ENCODE measurements at places on chromosomes 3 and 15.

DNA sequence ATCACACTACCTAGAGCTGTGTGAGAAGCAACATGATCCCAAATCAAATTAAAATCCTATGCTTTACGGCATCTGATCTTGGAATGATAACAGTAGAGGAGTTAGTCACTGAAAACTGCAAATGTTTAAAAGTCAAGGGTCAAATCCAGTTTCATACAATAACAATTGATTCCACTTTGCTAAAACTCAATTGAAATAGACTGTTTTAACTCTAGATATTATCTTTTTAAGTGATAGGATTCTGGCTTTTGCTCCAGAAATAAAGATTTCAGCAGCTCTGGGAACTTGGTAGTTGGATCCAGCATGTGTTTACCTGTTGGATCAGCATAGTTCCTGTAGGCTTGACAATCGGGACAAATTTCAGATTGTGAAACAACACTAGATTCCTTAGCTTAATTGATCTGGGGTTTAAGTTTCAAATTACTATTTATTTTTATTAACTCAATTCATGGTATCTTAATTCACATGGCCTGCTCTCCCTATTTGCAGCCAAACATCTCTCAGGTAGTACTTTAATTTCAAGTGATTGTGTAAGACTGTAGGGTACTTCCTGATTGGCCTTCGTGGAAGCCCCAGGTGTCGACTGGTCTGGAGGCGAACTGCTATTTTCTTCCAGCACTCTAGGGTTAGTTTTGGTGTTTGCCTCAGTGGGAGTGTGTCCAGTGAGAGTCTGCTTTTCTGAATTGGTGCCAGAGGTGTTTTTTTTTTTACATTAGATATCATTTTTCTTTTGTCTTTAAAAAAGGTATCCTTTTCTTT is 16.6 kb downstream of the NFKBIZ start:
- DNase-seq: no peak

- no peak for DNase-seq
Observed at GRCh38 chr15:84929795-84930603, 45.5 kb downstream of the SLC28A1 start.

DNA sequence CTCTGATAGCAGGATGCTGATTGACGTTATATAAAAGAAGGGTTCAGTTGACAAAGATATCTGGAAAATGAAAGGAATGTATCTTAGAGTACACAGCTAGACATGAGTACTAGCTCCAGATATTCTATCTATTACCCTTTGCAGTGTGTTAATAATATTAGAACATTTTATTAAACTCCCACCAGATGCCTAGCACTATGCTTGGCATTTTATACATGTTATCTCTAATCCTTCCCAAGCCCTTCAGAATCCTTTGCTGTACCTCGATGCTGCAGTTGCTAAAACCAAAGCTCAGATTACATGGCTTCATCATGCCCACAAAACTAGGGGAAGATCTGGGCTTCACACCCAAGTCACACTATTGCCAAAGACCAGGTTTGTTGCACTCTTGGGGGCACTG is 350.1 kb upstream of the AZI2 start:
- DNase-seq: no peak

DNA sequence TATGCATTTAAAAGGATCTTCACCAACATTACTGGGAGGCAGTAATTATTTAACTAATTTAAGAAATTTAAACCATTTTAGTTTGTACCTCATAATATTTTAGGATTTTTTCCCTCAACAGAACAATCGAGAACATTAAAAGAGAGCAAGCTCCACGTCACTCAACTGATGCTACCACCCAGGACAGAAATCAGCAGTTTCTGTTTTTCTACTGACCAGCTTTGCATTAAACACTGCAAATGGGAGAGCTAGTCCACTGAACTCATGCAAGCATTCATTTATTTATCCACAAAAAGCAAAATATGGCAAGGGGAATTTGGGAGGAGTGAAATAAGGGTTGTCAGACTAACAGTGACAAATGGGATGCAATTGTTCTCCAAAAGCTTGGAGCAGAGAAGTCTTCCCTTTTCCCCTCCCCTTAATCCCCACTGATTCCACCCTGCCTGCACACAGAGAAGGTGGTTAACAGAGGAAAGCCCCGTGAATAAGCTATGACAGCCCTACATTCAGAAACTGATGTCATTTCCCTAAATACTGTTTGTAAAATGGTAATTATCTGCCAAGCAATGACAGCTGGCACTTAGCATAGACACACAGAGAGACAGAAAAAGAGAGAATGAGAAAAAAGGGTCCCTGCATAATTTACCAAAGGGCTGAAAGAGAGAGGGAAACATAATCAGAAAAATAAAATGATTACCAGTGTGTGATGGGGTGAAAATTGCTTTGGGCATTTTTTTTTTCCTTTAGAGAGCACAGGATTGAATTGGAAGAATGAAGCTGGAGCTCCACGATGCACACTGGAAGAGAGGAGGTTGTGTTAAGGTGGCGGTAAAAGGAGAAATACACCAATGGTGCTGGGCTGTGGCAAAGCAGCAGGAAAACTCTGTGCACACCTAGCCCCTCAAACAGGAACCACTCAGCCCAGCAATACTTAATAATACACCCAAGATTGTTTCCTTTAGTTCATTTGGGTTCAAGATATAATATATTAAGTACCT is 777.4 kb downstream of the TUSC7 start:
- no peak for DNase-seq

DNA sequence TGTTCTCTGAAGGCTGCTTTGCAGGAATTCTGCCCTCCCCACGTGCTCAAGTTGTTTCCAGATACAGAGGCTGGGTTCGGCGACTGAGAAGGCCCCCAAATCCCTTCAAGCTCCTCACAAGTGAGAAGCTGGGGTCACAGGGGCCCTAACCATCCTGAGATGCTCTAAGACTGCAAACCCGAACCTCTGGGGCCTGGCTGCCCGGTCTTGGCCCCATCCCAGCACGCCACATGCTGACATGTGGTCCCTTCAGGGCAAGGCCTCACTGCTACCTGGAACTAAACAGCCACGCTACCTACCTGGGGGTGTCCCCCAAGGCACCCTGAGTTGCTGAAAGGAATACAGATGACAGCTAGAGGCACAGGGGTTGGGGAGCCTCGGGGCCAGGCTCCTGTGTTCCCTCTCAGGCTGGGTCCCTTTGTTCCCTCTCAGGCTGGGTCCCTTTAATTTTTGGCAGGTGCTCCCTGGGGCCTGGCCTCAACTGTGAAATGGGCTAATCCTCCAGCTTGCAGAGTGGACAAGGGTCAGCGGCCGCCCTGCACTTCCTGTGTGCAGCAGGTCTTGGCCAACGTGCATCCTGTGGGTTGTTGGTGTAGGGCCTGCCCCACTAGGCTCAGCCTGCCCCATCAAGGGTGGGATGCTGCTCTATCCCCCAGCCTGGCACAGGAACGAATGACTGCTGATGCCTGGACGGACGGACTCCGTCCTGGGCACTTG is 32.5 kb downstream of the KLHL25 start:
- no peak for DNase-seq

DNA sequence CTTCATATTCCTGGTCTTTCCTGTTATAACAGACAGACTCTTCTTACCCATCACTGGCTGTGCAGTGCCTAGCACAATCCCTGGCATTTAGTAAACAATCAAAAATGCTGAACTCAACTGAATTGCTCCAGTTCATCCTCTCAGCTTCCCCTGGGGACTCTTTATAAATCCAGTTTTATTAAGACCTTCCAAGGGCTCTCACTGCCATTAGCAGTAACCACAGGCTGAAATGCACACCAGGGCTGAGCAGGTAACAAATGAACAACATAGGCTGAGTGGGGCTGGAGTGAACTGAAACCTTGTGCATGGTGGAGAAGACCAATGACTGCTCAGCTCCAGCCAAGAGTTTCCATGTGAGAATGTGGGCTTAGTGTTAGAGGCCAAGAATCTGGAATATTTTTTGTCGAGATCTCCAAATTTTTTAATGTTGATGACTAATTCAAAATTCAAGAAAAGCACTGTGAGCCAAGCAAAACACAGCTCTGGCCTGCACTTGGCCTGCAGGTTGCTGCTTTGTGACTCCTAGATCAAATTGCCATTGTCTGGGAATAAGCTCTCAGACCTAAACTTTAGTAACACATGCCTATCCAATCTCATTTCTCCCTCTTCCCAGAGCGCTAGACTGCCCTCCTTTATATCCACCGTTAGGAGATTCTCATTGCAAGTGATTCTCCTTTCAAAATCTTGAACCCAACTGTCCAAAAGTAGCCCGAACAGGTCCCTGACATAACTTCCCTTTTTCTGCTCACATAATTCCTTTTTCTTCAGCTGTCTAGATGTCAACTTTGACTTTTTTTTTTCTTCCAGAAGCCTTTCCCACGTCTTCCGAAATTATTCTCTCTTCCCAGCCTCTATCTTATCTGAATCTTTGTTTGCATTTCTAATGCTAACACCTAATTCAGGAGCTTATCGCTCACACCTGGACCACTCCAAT is 7.4 kb downstream of the SQOR start:
- no peak for DNase-seq

GRCh38 chr3:71258526-71258925 is 325.0 kb downstream of the FOXP1 start:
- DNase-seq: no peak

GRCh38 chr15:69869881-69870505 is 227.7 kb downstream of the TLE3 start:
- DNase-seq: no peak

DNA sequence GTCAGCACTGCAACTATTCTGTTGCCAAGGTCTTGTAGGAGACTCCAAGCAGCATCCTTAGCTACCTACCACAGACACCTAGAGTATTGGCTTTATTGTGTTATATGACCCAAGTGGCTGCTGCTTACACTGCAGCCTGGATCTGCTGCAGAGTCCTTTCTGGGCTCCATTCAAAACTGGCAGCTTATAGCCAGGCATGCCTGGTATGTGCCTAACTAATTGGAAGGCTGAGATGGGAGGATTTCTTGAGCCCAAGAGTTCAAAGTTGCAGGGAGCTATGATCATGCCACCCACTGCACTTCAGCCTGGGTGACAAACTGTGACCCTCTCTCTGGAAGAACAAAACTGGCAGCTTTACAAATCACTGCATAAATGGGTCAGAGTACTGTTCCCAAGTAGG is 8.6 kb downstream of the NDUFB4 start:
- no peak for DNase-seq

GRCh38 chr3:62414786-62415185 is 41.4 kb upstream of the FEZF2 start:
- no peak for DNase-seq

DNA sequence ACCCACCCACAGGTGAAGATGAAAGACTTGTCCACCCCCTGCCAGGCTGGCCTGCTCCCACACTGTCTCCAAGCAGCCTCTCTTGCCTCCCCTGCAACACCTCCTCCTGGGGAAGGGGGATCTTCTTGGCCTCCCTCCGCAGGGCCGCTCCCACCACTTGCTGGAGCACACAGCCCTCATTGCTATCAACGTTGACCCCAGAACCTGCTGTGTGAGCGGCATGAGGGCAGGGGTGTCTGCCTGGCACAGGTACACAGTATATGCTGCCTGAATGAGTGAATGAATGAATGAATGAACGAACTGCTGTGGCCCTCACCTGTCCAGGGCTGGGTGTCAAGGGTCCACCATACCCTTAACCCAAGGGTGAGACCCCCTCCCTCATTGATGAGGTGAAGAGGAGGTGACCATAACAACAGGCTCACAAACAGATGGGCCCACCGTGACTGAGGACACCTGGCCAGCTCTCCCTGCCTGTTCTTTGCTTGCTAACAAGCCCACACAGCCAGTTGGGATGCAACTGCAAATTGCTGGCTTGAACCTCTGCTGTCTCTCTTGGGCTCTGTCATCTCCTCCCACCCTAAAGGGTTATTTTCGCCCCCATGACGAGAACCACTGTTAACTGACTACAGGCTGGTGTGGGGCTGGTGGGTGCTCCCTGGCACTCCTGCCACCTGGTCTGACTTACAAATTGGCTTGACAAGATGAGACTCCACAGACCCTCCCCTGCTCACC is 22.5 kb downstream of the SLC41A3 start:
- no peak for DNase-seq

- peak; percentile 17 for DNase-seq
Observed at GRCh38 chr15:49832511-49832910, 211.7 kb downstream of the DTWD1 start.

- no peak for DNase-seq
Observed at GRCh38 chr3:180018543-180018942, 18.2 kb downstream of the PEX5L start.

GRCh38 chr15:92149465-92149864 is 244.2 kb upstream of the ST8SIA2 start:
- DNase-seq: no peak

GRCh38 chr3:164186095-164186494 is 892.2 kb downstream of the SI start:
- DNase-seq: no peak

- no peak for DNase-seq
Observed at GRCh38 chr15:38012894-38013293, 78.5 kb downstream of the TMCO5A start.

- DNase-seq: no peak
Observed at GRCh38 chr3:45915518-45916231, 27.6 kb upstream of the CXCR6 start.

DNA sequence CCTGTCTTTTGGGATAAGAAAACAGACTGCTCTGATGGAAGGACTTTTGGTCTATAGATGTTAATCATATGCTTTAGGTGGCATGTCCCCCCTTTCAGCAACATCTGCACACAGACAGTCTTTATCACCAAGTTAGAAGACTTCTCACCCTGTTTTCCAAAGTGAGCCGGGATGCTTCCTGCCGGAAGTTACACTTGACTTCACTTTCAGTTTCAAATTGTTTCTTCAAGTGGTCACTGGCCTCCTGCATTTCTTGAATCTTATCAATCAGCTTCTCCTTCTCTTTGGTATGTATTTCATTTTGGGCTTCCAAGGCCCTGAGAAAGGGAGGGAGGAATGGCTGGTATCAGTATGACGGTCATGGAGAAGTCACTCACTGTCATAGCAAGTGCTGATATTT is 27.2 kb upstream of the GNB5 start:
- no peak for DNase-seq

- no peak for DNase-seq
Observed at GRCh38 chr3:157166115-157166514, 6.2 kb upstream of the CCNL1 start.

- no peak for DNase-seq
Observed at GRCh38 chr3:112557976-112558375, 3.8 kb downstream of the ATG3 start.

GRCh38 chr15:41429003-41429890 is 12.4 kb downstream of the RTF1 start:
- no peak for DNase-seq

GRCh38 chr3:52233968-52234367 is 5.0 kb downstream of the TWF2 start:
- no peak for DNase-seq

DNA sequence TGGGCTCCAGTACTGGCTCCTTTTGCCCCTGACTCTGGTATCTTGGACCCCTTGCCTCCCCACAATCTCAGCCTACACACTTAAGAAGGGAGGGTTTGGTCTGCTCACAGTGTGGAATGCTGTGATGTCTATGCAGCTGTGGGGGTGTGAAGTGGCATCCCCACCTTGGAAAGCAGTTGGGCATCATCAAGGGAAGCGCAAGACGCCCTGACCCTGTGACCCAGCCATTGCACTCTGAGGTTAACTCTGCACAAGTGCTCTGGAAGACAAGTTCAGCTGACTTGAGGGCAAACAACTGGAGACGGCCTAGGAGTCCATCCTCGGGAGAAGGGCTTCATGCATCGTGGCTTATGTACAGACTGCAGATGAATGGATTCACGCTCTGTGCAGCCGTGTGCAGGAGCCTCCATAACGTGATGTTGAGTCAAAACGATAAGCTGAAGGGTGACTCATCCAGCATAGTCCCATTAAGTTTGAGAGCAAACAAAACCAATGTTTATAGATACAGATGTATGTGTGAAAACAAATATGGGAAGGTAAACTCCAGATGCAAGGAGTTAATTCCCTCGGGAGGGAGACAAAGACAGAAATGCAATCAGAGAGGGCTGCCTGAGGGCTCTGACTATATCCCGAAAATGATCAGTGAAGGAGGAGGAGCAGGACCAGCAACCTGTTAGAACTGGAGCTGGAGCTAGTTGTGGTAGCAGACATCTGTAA is 86.8 kb downstream of the LSM3 start:
- DNase-seq: no peak

Measured in erythroblast (primary cell).